ENCODE measurements at places on chromosomes 16 and 17.

- no peak for DNase-seq
Observed at GRCh38 chr17:77314601-77315000, 173.8 kb downstream of the SEC14L1 start.

GRCh38 chr17:2304931-2305330, 1.2 kb downstream of the SRR start:
- no peak for DNase-seq

DNA sequence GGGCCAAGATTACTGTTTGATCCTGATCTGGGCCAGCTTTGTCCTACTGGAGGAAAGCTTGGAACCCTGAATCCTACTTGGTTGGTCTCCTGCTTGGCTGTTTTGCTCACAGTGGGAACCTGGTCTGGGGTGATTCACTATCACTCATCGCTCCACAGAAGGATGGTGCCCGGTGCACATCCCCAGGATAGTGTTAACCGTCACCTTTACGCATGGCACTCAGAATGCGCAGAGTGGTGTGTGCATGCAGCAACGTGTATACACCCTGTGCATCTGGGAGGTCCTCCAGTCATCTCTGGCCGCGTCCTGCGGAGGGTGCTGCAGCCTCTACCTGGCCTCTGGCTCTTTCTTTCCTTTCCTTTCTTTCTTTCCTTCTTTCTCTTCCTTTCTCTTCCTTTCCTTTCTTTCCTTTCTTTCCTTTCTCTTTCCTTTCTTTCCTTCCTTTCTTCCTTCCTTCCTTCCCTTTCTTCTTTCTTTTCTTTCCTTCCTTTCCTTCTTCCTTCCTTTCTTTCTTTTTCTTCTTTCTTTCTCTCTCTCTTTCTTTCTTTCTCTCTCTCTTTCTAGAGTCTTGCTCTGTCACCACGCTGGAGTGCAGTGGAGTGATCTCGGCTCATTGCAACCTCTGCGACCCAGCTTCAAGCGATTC, 13.1 kb downstream of the SOCS3 start:
- no peak for DNase-seq

GRCh38 chr16:1288813-1289476, 20.5 kb upstream of the UBE2I start:
- DNase-seq = no peak

GRCh38 chr17:83194761-83195329, 115.4 kb downstream of the METRNL start:
- peak; percentile 2 for DNase-seq

- no peak for DNase-seq
Observed at GRCh38 chr17:1755827-1756262, 6.0 kb upstream of the SERPINF1 start.

GRCh38 chr16:82240111-82240510, 70.1 kb upstream of the MPHOSPH6 start:
- no peak for DNase-seq

DNA sequence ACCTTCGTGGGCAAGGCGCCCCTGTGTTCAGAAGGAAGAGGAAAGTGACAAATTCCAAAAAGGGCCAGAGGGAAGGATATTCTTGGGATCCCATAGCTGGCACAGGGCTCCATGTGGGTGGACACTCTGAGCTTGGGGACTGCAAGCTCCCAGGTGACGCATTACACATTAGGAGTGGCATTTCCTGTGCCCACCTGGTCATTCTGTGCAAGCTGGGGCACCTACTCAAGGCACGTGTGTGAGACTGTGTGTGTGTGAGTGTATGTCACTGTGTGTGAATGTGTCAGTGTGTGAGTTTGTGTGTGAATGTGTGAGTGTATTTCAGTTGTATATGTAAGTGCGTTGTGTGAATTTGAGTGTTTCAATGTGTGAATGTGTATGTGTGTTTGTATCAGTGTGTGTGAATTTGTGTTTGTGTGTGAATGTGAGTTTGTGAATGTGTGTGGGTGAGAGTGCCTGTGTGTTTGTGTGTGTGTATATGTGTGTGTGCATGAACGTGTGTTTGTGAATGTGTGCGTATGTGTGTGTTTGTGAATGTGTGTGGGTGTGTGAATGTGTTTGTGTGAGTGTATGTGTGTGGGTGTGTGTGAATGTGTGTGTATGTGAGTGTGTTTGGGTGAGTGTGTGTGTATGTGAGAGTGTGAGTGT, 1.6 kb upstream of the CD300A start:
- no peak for DNase-seq

DNA sequence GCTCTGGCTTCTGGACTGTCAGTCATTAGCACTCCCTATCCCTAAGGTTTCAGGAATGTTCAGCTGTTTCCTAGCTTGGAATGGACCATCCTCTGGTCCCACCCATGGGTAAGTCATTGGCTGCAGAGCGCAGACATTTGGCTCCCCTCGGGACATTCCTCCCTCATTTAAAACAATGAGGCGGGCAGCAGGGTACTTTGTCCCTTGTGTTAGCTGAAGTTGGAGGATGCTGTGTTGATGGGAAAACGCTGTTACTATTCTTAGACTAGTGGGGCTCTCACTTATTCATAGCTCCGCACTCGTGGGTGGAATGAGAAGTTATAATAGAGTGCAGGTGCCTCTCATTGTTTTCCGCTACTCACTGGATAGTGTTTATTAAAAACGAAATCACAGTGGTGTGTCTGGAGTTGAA, 673.8 kb downstream of the WWOX start:
- DNase-seq = no peak
